ENCODE measurements at places on chromosomes 11 and 22.
A peak's percentile ranks its signal among the peaks of the same experiment; 100 is the strongest.

DNA sequence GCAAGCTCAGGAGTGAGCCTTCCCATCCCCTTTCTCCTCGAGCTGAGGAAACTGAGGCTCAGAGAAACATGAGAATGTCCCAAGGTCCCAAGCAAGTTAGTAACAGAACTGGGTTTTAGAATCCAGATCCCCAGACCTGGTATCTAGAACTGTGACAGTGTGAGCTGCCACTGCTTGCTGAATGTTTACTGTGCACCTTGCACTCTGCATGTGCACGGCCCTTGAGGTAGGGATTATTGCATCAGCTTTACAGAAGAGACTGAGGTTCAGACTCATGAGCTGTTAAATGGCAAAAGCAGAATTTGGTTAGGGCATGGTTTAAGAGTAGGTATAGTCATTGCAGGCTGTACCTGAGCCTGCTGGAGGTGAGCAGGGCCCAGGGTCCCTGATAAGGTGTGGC lies 3.8 kb upstream of the MPPED1 start:
- DNase-seq: no peak

DNA sequence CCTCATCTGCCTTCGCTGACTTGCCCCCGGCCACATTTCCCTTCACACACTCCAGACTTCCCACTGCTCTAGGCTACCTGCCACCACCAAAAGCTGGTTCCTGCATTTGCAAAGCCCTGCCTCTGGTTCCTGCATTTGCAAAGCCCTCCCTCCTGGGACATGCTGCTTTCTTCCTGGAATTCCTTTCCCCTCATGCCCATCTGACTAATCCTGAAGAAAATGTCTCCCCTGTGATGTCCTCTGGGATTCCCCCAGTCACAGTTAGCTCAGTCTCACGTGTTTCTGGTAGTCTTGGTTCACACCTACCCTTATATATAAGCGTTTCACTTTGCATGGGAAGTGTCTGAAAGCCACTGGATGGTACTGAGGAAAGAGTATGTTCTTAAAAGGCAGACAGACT lies 206.9 kb downstream of the DBX1 start:
- DNase-seq: no peak

- no peak for DNase-seq
Measured at GRCh38 chr22:43442386-43443151, 30.8 kb downstream of the MPPED1 start.

DNA sequence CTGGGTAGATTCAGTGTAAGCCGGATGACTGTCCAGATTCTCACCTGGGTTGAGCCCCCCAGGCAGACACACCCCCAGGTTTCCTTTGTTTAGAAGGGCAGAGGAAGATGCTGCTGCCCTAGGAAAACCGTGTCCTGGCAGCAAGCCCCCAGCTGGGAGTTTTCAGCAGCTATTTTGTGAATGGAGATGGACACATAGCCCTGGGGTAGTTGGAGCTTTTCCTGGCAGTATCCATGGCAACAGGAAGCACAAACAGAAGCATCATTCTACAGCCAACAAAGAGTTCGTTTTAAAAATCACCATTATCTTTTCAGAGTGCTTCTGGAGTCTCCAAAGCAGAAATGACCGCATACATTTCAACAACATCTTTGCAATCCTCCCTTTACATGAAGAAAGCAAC lies 245.5 kb downstream of the BRD1 start:
- DNase-seq: no peak

- DNase-seq: peak; percentile 47
Measured at GRCh38 chr11:86955361-86956120, at the start of gene FZD4. Gene FZD4 (minus strand): TSS chr11:86955395. CDS start chr11:86955085, 310 bp downstream.

DNA sequence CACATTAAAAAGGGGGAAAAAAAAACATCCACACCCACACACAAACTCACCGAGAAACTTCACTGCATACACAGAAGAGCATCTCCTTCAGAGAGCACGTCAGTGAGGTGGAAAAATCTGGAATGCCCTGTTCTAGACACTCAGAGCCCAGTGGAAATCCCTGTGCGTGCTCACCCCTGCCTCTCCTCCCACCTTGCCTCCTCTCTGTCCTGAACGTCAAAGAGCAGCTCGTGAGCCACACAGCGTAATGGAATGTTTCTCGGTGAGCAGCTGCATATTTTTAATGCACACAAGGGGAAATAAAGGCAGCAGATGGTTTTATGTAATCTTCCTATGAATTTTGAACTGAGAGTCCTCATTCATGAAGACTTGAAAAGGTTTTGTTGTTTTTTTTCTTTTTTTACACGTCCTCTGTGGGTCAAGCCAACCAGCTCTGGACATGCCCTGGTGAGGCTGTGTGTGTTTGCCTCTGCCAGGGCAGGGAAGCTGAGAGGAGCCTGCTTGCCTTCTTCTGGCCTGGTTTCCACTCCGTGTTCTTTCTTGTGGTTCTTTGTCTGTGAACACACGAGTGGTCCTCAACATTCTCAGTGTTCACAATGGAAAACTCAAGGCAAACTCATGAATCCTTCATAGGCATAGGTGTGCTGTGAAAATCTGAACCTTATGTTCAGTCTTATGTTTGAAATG lies 219.2 kb downstream of the TENM4 start:
- no peak for DNase-seq

- no peak for DNase-seq
Measured at GRCh38 chr22:24409707-24410106, 17.7 kb upstream of the ADORA2A start.

DNA sequence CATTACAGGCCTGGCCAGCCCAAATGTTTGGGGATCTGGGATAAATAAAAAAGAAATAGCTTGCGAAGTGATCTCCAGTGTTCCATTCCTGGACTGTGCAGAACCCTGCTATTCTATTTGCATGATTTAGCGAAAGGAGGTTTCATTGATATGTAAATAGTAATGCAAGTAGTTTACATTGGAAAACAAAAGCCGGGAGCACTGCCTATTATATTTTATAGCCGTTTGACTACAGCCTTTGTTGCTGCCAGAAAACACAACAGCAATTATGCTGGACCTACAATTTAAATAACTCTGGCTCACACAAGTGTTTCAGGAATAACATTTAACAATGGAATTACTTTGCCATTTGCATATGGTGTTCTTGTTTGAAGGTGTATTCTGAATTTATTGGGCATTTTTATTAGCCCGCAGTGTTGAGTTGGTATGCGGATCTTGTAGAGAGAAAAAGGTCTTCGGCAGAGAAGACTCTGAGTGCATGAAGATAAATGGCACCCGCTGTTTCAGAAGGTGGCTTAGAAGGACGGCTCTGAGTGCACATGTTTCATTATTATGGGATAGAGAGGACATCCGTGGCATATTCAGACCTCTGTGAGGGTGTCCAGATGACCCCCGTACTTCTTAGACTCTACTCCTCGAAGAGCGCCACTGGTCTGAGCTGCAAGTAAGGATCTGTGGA lies 315.0 kb downstream of the BRD1 start:
- DNase-seq: no peak

- DNase-seq: no peak
Measured at GRCh38 chr11:67301313-67301921, 1.9 kb upstream of the SSH3 start.

- no peak for DNase-seq
Measured at GRCh38 chr11:84089072-84090057, 803.2 kb upstream of the CCDC90B start.

DNA sequence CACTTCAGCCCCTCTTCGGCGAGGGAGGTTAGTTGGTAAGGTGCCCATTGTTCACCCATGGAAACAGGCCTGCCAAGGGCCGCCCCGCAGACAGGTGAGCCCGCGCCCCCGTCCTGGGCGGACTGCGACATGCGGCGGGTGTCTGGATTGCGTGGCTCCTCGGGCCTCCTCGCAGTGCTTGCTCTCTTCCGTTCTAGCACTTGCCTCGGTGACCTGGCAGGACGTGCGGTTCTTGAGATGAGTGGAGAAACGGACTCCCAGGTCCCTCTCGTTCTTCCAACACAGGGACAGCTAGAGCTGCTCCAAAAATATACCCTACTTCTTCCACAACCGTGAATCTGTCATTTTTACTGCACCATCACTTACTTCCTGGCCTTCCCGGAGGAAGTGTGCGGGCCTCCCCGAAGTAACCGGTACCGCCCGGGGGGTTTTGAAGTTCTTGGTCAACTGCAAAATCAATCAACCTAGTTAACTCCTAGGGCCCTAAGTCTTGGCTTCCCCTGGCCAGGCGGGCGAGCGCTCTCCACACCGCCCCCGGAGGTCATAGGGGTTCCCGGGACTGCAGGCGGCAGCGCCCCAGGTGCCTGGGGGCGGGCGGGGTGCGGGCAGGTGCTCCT lies 745 bp upstream of the ZBTB44 start:
- DNase-seq: peak; percentile 38

DNA sequence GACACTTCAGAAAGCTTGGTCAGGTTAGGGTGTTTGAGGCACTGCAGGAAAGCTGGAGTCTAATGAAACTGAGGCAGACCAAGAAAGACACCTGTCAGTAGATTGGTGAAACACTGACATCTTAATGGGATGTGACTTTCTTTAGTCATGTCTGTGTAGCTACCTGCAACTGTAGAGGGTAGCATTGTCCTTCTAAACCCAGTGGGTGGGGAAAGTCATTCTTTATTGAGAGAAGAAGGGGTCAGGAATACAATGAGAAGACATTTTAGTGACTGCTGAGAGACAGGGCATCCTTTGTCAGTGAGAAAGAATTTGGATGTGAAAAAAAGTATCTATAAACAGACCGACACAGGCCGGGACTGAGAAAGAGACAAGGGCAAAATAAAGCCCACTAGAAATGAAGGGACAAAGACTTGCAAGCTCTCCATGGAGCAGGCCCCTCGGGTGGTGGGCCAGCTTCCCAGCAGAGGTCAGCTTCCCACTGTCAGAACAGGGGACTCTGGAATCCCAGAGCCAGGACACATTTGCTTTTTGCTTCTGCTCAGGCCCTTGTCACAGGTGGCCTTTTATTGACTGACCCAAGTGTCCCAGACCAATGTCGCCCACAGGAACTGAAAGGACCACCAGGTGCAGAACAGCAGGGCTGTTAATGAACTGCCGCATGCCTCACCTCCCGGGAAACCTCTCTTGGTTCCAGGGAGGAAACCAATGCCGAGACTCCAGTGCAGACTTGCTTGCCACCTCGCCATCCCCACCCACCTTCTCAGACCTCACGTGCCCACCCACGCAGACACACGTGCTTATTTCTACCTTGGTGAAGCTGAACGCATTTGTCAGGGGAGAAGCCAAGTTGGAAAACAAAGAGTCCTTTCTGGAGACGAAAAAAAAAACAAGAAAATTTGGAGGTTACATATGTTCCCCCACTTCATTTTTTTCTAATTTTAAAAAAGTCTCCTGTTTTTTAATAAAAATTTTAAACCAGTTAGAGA lies 212.8 kb downstream of the TENM4 start:
- DNase-seq: no peak

GRCh38 chr11:128297091-128297651 lies 290.2 kb downstream of the ETS1 start:
- no peak for DNase-seq

- DNase-seq: no peak
Measured at GRCh38 chr11:72350752-72351151, 83.6 kb downstream of the CLPB start.

GRCh38 chr11:64772303-64773018 lies 5.9 kb downstream of the SF1 start:
- DNase-seq: no peak

- no peak for DNase-seq
Measured at GRCh38 chr11:119125821-119126220, 4.4 kb downstream of the HINFP start.

- no peak for DNase-seq
Measured at GRCh38 chr22:49540084-49540912, 287.4 kb downstream of the BRD1 start.

- no peak for DNase-seq
Measured at GRCh38 chr11:75155570-75156422, 4.9 kb downstream of the SLCO2B1 start.

DNA sequence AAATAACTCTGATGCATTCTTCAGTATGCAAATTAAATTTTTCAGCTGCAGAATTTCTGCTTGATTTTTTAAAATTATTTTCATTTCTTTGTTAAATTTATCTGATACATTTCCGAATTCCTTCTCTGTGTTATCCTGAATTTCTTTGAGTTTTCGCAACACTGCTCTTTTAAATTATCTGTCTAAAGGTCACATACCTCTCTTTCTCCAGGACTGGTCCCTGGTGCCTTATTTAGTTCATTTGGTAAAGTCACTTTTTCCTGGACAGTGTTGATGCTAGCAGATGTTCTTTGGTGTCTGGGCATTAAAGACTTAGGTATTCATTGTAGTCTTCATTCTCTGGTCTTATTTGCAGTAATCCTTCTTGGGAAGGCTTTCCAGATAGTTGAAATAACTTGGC lies 577.4 kb upstream of the LUZP2 start:
- DNase-seq: no peak

GRCh38 chr22:37126882-37127281 lies 17.4 kb upstream of the TMPRSS6 start:
- no peak for DNase-seq

DNA sequence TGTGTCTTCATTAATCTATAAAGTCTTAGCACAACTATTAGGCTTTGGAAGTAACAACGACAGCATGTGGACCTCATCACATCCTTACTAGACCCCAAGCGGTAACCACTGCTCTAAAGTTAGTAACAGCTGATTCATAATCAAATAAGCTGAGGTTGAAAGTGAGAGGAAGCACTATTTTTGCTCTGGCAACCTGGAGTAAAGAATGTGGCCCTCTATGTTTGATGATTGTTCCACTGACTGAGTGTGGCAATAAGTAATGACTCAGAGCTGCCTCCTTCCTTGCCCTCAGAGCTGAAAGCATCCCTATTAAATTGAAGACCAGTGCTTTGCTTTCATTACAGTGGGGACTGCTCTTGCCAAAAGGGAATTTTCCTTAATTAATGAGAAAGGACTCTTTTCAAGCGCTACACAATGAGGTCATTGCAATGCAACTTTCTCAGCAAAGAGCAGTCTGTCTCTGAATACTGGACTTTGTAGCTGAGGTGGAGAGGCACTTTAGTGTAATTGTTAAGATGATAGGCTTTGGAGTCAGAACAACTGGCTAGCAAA lies 906.1 kb upstream of the RAG2 start:
- DNase-seq: no peak

GRCh38 chr11:80849253-80849652 lies 1408.4 kb upstream of the TENM4 start:
- no peak for DNase-seq

Data from activated gamma-delta T cell treated with Interleukin-2 at 50 U/mL for 16 hours (primary cell).